ENCODE measurements at places on chromosomes 4 and X.

DNA sequence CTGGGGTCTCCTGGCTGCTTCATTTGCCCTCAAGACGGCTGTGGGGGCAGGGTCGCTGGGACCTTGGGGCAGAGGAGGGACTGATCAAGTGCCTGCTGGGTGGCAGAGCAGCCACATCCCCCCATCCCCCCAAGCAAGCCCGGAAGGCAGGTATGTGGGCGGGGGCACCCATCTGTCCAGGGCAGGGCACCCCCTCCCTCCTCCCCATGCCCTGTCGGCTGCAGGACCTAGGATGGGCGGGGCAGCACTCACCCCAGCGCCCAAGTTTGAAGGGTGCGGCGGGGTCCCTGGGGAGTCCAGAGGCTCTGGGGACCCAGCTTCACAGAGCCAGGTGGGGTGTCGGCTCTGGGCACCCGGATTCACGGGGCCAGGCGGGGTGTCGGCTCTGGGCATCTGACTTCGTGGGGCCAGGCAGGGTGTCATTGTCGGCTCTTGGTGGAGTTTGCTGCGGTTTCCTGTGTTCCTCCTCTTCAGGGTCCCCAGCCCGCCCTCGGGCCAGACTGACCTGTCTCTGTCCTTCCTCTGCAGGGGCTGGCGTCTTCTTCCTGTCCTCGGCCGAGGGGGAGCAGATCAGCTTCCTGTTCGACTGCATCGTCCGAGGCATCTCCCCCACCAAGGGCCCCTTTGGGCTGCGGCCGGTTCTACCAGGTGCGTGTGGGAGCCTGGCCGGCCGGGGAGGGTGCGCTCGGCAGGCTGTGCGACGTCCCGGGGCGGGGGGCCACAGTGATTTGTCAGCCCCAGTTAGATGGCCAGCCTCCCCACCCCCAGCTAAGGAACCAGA, 22.1 kb downstream of the DOK7 start:
- DNase-seq: no peak

GRCh38 chr4:42789041-42789567, 103.4 kb upstream of the GRXCR1 start:
- DNase-seq: no peak

DNA sequence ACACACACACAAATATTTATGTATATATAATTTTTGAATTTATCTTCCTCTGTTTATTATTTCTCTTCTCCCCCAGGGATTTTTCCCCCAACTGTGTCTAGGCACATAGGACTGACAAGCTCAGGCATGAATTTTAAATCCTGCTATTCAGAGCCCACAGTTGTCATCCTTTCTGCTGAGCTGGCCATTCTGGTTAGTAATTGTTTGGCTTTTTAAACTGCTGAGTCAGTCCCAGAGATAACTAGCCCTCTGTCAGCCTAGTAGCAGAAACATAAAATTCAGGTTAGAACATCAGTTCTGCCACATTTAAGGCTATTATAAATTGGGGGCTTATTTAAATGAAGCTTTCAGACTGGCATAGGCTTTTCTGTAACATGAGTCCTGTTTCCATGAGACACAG, 151.7 kb upstream of the MAOA start:
- DNase-seq: no peak

DNA sequence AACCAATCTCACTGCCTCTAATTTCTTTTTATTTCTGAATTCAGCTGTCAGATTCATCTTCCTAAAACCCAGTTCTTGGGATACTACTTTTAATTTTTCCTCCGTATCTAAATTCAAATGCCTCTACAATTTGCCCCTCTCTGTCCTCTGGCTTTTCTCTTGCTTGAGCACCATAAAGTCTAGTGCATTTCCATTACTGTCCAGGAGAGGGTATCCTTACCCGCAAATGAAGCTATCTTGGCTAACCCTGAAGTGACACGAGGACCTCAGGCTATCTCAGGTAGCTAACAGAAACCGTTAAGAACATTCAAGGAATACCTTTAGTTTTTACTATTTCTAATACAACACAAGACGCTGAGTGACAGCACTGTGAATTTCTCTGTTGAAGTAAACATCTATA, 49.4 kb upstream of the PRR32 start:
- peak; percentile 8 for DNase-seq

DNA sequence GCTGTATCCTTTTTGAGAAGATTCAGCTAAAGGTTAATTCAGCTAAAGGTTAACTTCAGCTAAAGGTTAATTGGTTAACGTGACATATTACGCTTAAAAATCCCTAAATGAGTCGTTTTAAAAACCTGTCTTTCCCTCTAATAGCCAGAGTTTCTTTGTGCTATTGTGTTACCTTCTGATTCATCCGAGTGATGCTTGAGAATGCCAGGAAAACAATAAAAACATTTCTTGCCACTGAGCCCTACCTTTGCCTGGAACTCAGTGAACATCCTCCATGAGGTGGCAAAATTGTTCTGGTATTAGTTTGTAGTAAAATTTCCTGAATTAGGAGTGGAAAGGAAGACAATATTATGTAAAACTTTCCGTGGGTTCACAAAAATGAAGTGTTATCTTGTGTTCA, 13.7 kb upstream of the TMPRSS11E start:
- no peak for DNase-seq

DNA sequence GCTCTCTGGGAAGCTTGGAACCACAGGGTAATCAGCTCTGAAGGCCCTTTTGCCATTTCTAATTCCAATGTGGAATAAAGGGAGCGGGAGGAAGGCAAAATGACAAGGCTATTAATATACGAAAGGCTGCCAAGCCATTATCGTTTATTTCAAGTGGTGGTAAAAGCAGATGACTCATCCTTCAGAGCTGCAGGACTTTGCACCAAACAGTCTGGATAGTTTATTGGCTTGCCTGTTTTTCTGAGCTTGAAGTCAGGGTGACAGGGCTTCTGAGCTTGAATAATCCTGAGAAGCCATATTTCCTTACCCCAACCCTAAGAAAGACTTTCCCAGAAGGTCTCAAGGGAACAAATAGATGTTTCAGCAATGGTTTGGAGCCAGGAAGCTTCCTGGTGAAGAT, 7.7 kb upstream of the GABRE start:
- no peak for DNase-seq

- DNase-seq: no peak
Observed at GRCh38 chr4:88003261-88003660, 4.2 kb upstream of the PKD2 start.

DNA sequence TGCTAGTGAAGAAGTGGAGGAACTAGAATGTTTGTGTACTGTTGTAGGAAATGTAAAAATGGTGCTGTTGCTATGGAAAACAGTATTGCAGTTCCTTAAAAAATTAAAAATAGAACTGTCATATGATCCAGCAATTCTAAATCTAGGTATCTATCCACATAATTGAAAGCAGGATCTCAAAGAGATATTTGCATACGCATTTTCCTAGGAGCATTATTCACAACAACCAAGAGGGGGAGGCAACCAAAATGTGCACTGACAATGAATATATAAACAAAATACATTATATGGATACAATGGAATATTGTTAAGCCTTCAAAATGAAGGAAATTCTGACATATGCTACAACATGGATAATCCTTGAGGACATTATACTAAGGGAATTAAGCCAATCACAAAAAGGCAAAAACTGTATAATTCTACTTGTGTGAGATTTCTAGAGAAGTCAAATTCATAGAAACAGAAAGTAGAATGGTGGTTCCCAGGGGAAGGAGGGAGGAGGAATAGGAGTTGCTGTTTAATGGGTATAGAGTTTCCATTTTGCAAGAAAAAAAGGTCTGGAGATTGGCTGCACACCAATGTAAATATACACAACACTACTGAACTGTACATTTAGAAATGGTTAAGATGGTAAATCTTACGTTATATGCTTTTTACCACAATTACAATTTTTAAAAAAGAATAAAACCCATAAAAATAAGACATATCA, 35.6 kb upstream of the KCNE5 start:
- DNase-seq: no peak

DNA sequence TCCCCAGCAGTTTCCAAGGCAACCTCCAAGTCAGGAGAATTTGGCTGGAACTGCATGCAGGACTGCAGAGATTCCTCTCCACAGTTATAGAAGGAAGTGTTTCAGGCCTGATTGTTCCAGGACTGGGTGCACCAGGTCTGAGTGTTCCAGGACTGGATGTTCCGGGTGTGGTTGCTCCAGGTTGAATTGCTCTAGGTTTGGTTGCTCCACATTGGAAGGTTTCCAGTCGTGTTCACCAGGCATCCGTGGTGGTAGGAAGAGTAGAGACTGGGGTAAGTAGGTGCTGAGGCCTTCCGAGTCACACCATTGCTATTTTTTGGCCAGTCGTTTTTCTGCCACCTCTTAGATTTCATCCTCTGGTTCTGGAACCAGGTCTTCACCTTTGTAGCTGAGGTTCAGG, 105.4 kb downstream of the MSN start:
- DNase-seq: no peak

DNA sequence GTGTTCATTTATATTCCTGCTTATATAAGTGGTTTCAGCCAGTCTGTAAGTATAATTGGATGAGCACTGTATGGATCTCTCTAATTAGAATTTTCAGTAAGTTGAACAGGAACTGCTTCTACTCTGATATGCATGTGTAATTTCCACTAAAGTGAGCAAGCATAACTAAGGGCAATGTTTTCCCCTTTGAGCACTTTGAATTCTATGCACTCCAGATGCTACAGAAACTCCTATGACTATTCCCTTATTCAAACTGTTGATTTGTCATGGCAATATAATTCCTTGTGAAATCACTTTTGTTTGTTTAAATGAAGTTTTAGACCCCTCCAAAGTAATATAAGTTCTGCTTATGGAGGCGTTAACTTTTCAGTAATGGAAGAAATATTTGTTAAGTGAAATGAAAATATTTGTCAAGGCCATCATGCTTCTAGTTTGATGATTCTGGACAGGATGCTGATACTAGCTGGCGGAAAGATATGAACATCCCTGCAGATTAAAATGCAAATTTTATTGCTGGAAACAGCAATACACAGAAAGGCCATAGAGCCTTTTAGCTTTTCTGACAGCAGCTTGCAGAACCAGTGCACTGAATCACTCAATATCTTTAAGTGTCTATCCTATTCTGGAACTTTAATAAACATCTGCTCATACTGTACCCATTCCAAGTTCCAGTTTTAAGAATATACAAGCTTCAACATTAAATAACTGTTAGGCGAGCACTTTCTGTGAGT, 1460.8 kb downstream of the RAPGEF2 start:
- DNase-seq: no peak

Data from Jurkat, Clone E6-1 (cell line).